Thoracic aorta (tissue), 2 donors: ENCODE measurements at places on chromosomes 2 and 18. TPM values are rescaled to one million over a fixed set of nuclear protein-coding genes. Genes with fewer than 3 reads are reported as not detected.

DNA sequence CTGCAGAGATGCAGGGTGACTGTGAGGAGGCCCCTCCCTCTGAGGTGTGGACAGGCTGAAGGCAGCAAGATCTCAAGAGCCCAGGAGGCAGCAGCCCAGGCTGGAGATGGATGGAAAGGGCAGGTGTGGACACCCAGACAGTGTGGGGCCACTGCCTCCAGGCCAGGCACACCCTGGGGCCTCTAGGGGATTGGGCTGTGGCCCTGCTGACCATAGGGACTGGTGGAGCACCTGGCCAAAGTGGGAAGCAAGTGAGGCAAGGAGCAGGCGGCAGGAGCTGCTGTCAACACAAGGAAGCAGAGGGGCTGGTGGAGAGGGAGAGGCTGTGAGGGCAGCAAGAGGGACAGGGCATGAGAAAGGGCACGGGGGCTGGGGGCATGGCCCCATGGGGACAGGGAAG lies 10.8 kb downstream of the SNED1 start:
- no peak for DNase-seq
- peaks cover 31% of the 10 kb centered on the region for H3K4me1 ChIP-seq
- no peak overlapping the region for H3K4me3 ChIP-seq
- H3K36me3 ChIP-seq = peaks cover 3% of the 10 kb centered on the region

DNA sequence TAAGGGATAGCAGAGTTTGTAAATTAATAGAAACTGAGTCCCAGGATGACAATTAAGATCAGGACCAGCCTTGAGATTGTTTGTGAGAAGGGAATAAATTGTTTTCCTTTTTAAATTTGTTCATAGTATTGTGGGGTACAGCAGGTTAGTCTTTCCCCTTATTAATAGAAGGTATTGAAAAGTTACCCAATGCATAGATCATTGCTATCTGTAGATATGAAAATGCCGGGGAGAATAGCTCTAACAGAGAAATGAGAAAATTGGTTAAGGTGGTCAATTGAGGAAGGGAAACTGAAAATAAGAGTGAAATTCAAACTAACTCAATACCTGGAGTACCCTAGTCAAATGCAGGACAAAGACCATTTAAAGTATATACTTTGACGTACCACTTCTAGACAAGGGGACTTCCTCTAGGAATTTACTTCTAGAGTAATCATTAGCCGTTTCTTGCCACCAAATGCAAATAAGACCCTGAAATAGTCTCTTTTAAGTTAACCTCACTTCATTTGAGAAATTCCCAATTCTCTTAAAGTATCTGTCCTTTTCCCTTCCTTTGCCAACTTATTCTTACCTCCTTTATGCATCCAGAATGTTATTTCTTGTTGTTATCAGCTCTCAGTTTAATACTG lies 1224.4 kb upstream of the LRRTM1 start:
- no peaks in the 10 kb centered on the region for H3K4me1 ChIP-seq
- no peak for DNase-seq
- no peak overlapping the region for H3K27ac ChIP-seq
- H3K36me3 ChIP-seq = no peaks in the 10 kb centered on the region
- H3K27me3 ChIP-seq = no peaks in the 10 kb centered on the region

DNA sequence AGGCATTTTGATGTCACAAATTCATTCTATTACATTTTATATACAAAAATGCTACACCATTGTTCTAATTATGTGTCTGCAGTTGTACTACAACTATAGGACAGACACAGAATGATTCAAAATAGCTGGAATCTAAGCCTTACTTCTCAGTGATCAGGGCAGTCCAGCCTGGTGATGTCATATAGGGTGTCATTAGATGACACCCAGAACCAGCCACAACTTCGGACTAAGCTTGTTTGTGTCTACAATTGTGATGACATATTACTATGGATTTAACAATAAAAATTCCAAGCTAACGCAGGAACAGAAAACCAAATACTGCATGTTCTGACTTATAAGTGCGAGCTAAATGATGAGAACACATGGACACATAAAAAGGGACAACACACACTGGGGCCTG lies 31.0 kb downstream of the M1AP start:
- H3K27me3 ChIP-seq = no peaks in the 10 kb centered on the region
- H3K36me3 ChIP-seq = no peaks in the 10 kb centered on the region
- no peak overlapping the region for H3K4me3 ChIP-seq
- no peak overlapping the region for H3K27ac ChIP-seq
- no peak for DNase-seq
- H3K4me1 ChIP-seq = no peaks in the 10 kb centered on the region

GRCh38 chr2:95667480-95667879 lies 75.7 kb downstream of the TRIM43 start:
- no peaks in the 10 kb centered on the region for H3K4me1 ChIP-seq
- DNase-seq = no peak
- H3K36me3 ChIP-seq = no peaks in the 10 kb centered on the region
- H3K27ac ChIP-seq = no peak overlapping the region
- no peaks in the 10 kb centered on the region for H3K27me3 ChIP-seq
- no peak overlapping the region for H3K4me3 ChIP-seq

DNA sequence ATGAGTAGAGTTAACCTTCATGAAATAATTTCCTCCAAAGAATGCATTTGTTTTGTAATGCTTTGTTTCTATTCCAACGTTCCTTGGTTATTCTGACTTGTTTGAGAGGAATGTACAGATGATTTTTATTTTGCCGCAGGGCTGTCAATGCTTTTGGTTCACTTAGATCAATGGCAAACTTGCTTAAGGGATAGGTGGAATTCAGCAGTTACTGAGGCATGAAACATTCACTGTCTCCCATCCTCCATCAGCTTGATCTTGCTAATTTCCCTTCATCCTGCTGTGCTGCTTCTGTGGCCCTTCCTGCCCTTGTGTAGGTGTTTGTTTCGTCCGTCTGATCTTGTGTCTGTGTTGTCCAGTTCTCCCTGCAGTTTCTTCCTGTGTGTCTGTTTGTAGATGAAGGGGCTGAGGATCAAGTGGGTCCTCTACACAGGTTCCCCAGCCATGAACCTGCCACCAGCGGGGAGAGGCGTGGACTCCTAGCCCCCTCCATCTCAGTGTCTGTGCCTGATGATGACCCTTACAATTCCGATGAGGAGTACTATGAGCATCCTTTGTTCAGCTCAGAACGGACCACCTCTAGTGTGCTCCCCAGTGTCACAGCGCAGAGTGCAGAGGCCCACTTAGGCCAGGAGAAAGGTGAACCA lies 84.2 kb upstream of the UNC80 start:
- no peaks in the 10 kb centered on the region for H3K36me3 ChIP-seq
- no peak overlapping the region for H3K4me3 ChIP-seq
- H3K27me3 ChIP-seq = no peaks in the 10 kb centered on the region
- peaks cover 10% of the 10 kb centered on the region for H3K4me1 ChIP-seq
- H3K27ac ChIP-seq = no peak overlapping the region

DNA sequence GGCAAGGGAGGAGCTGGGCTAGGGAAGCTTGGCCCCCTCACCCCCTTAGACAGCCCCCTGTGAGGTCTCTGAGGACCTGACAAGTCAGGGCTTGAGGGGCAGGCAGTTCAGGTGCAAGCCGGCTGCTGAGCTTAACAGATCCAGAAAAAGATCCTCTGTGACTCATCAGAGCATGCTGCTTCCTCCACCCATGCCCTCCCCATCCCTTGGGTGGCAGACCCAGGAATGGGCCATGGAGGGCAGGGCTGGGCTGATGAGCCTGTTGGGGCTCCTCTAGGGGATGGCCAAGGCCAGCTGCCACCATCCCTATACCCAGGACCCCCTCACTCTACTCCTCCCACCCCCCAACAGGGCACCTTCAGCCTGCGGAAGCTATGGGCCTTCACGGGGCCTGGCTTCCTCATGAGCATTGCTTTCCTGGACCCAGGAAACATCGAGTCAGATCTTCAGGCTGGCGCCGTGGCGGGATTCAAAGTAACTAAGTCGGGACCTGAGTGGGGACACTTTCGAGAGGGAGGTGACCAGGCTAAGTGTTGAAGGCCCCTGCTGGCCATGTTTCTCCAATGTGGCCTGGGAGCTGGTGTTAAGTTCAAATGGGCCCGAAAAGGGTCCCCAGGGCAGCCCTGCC lies 1.9 kb downstream of the SLC11A1 start:
- no peak overlapping the region for H3K27ac ChIP-seq
- DNase-seq = no peak
- H3K36me3 ChIP-seq = no peaks in the 10 kb centered on the region
- no peaks in the 10 kb centered on the region for H3K27me3 ChIP-seq
- peak overlapping the region; percentile 58 for H3K4me3 ChIP-seq

SLC5A7 gene
- not detected for total RNA-seq

COLEC12 gene
- 21.3 TPM for total RNA-seq
